Ascending aorta (tissue), 2 donors: ENCODE measurements at places on chromosomes 5 and 9.

DNA sequence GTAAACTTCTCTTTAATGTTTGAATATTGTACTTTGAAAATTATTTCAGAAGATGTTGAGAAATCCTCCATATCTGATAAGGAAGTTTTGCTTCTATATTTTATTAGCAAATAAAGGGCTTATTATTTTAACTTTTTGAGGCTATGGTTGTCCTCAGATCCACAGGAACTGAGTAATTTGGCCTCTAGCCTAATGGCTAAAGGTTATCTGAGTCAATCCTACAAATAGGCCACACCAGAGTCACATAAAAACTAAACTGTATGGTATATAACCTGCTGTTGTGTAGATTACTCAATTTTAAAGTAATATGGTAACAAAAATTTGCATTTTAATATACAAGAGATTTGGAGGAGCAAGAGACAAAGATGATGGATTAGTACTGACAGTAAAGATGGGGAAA lies 549.2 kb upstream of the GRAMD2B start:
- no peak for DNase-seq
- no peaks in the 10 kb centered on the region for H3K27me3 ChIP-seq
- H3K27ac ChIP-seq: no peak overlapping the region
- no peaks in the 10 kb centered on the region for H3K36me3 ChIP-seq

- H3K27me3 ChIP-seq: no peaks in the 10 kb centered on the region
- no peak overlapping the region for H3K4me3 ChIP-seq
- peaks cover 4% of the 10 kb centered on the region for H3K36me3 ChIP-seq
- H3K4me1 ChIP-seq: no peaks in the 10 kb centered on the region
- DNase-seq: no peak
These were observed 151.4 kb upstream of the RETREG1 start for GRCh38 chr5:16768184-16768583.

DNA sequence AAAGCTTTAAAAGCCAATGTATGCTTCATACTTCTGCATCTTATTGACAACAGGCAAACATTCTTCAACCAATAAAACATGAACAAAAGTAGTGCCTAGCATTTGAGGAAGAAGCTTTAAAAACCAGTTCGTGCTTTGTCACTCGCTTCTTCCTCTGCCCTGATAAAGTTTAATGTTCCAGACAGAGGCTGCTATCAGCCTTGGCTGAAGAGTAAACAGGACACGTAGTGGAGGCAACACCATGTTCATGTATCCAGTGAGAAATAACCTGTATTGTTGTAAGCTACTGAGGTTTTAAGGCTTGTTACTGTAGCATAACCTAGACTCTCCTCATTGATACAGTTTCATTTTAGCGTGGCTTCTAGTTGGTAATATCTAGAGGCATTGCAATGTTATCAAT lies 3.2 kb upstream of the FUBP3 start:
- H3K27ac ChIP-seq: no peak overlapping the region
- DNase-seq: no peak

- no peaks in the 10 kb centered on the region for H3K27me3 ChIP-seq
- no peak for DNase-seq
- H3K4me3 ChIP-seq: no peak overlapping the region
- no peaks in the 10 kb centered on the region for H3K36me3 ChIP-seq
- H3K4me1 ChIP-seq: no peaks in the 10 kb centered on the region
- H3K27ac ChIP-seq: no peak overlapping the region
These were observed 16.0 kb upstream of the JADE2 start for GRCh38 chr5:134509308-134510040.

- H3K27me3 ChIP-seq: no peaks in the 10 kb centered on the region
- no peaks in the 10 kb centered on the region for H3K4me1 ChIP-seq
- no peak overlapping the region for H3K27ac ChIP-seq
- no peak overlapping the region for H3K4me3 ChIP-seq
- H3K36me3 ChIP-seq: no peaks in the 10 kb centered on the region
- no peak for DNase-seq
These were observed 30.5 kb downstream of the TLR4 start for GRCh38 chr9:117734523-117735314.

DNA sequence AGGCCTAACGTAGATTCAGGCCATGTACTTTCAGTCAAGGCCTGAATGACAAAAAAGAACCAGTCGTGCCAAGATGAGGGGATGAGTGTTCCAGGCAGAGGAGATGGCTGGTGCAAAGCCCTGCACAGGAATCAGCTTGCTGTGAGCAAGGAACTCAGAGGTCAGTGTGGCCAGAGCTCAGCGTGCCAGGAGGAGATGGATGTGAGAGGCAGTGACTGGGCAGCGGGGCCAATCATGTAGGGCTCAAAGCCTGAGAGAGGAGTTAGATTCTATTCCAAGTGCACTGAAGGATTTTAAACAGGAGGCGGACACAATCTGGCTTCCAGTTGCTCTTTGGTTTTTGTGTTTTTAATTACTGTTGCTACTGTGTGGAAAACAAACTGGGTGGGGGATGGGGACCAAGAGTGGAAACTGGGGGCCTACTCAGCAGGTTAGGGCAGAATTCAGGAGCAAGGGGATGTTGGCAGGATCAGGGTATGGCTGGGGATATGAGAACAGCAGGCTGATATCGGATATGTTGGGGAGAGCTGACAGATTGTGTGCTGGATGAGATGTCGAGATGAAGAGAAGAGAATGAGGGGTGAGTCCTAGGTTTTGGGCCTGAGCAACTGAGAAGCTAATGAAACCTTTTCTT lies 64.3 kb downstream of the ANGPTL2 start:
- H3K36me3 ChIP-seq: no peaks in the 10 kb centered on the region
- peak overlapping the region; percentile 13 for H3K27ac ChIP-seq
- H3K27me3 ChIP-seq: no peaks in the 10 kb centered on the region

GRCh38 chr5:168908207-168908606 lies 329.0 kb upstream of the PANK3 start:
- no peak overlapping the region for H3K27ac ChIP-seq
- H3K27me3 ChIP-seq: no peaks in the 10 kb centered on the region
- no peak overlapping the region for H3K4me3 ChIP-seq
- H3K4me1 ChIP-seq: no peaks in the 10 kb centered on the region

- H3K4me3 ChIP-seq: no peak overlapping the region
- H3K36me3 ChIP-seq: no peaks in the 10 kb centered on the region
- peaks cover 7% of the 10 kb centered on the region for H3K27me3 ChIP-seq
- H3K27ac ChIP-seq: no peak overlapping the region
- H3K4me1 ChIP-seq: peaks cover 7% of the 10 kb centered on the region
These were observed 1.6 kb downstream of the ACSL6 start for GRCh38 chr5:132009706-132010405.

- DNase-seq: no peak
- no peaks in the 10 kb centered on the region for H3K36me3 ChIP-seq
- H3K4me3 ChIP-seq: no peak overlapping the region
- no peaks in the 10 kb centered on the region for H3K4me1 ChIP-seq
- H3K27me3 ChIP-seq: no peaks in the 10 kb centered on the region
- no peak overlapping the region for H3K27ac ChIP-seq
These were observed 33.0 kb upstream of the PIK3R1 start for GRCh38 chr5:68182534-68182933.

DNA sequence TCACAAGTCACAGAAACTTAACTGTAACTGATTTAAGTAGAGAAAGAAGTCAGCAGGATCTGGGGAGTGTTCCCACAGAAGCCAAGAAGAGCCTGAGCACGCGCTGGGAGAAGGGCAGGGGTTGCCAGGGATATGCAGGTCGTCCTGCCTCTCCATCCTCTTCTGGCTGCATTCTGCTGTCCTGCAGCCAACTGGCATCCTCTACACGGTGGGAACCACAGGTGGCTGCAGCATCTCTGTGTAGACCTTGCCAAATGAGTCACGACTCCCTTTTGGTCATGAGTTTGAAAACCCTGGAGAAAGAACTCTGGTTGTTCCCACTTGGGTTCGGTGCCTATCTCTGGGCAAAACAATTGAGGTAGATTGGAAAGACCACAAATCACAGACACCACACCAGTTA lies 38.4 kb upstream of the PCA3 start:
- no peak overlapping the region for H3K4me3 ChIP-seq
- no peak overlapping the region for H3K27ac ChIP-seq
- H3K36me3 ChIP-seq: no peaks in the 10 kb centered on the region
- H3K27me3 ChIP-seq: no peaks in the 10 kb centered on the region
- no peak for DNase-seq

DNA sequence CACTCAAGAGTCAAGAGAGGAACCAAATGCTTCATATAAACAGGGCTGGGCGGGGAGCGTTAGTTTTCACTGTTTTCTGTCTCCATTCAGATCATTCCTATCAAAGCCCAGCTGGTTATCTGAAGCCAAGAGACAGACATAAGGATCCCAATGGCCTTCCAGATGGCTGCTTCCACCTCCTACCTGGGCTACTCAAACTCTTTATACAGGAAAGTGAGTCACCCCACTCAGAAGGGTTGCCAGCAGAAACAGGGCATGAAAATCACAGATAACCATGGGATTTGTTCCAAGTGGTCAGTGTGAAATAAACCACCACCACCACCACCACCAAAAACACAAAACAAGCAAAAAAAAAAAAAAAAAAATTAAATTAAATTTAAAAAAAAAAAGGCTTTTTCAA lies 5.5 kb downstream of the PRSS3 start:
- H3K27me3 ChIP-seq: no peaks in the 10 kb centered on the region
- no peaks in the 10 kb centered on the region for H3K4me1 ChIP-seq
- DNase-seq: no peak
- H3K4me3 ChIP-seq: no peak overlapping the region

- no peaks in the 10 kb centered on the region for H3K4me1 ChIP-seq
- H3K36me3 ChIP-seq: no peaks in the 10 kb centered on the region
- no peaks in the 10 kb centered on the region for H3K27me3 ChIP-seq
- no peak overlapping the region for H3K4me3 ChIP-seq
- H3K27ac ChIP-seq: no peak overlapping the region
These were observed 81.0 kb downstream of the MACROH2A1 start for GRCh38 chr5:135318037-135318436.
